ENCODE measurements at places on chromosomes 16 and 17.

GRCh38 chr16:2056077-2056476 lies 8.3 kb downstream of the TSC2 start:
- peak; percentile 56 for DNase-seq

GRCh38 chr17:50024808-50025207 lies 29.8 kb upstream of the DLX3 start:
- no peak for DNase-seq

DNA sequence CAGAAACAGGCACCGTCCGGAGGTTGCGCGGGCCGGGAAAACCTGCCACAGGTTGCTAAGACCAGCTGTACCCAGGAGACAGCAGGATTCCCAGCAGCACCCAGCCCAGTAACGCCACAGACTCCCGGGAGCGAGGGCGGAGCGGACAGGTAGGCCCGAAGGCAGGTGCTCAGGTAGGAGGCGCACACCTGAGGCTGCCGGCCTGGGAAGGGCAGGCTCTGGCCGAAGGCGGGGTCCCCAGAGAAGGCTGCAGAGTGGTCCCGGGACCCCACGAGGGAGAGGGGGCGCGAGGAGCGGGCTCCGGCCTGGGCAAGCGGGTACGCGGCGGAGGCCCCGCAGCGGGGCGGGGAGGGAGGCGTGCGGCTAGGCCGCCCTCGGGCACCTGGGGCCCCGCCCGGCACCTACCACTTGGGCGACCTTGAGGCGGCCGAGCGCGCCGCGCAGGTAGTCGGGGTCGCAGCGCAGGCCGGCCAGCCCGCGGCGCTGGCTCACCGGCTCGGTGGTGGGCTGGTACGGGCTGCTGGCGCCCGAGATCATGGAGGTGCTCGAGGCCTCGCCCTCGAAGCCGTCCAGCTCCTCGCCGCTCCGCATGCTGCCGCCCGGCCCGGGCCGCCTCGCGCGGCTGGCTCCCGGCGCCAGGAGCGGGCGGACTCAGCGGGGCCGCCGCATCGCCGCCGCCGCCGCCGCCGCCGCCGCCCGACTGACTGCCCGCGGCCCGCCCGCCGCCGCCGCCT lies 441 bp downstream of the CMTM4 start:
- peak; percentile 79 for DNase-seq

GRCh38 chr17:45225964-45226530 lies 4.4 kb downstream of the FMNL1 start:
- DNase-seq = no peak

- DNase-seq = no peak
Measured at GRCh38 chr17:49259663-49260010, 29.1 kb upstream of the PHOSPHO1 start.

DNA sequence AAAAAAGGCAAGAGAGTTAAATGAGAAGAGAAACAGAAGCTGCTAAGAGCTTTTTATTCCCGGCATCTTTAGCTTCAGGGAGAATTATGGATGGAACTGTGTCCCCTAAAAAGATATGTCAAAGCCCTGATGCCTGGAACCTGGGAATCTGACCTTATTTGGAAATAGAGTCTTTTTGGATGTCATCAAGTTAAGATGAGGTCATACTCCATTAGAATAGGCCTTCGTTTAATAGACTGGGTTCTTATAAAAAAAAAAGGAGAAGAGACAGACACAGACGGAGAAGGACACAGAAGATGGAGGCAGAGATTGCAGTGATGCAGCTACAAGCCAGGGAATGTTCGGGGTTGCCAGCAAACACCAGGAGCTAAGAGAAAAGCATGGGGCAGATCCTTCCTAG lies 24.6 kb downstream of the CACNG4 start:
- no peak for DNase-seq

- DNase-seq = no peak
Measured at GRCh38 chr16:27302126-27302525, 11.6 kb upstream of the IL4R start.

DNA sequence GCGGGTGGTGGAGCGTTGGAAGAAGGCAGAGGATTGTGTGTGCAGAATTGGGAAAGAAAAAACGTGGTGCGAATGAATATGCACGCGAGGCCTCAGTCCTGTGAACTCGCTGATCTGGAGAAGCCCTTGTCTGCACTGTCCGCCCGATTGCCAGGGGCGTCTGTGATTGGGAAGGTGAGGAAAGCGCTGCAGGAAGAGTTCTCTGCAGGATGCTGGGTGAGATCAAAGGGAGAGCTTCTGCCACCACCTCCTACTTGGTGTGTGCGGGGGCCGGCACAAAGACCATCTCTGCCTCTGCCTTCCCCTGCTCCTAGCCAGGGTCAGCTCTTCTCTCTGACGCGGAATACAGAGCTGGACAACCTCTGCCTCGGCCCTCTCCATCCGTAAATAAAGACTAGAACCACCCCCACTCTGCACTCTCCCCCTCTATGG lies 841 bp upstream of the RAB5C start:
- DNase-seq = no peak

DNA sequence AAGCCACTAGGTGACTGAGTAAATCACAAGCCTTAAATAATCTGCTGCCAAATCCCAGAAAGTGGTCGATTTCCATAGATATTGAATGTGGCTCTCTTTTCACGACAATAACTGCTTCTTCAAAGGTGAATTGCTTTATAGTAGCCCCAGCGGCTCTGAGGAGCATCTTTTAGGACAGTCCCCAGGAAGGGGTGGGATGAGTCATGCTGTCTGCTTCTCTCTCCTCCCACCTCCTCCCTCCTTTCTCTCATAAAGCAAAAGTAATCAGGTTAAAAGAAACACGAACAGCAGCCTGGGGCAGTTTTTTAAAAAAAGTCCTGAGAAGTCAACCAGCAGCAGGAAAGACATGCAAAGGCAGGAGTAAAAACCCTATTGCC lies 1.8 kb downstream of the KIAA0513 start:
- peak; percentile 23 for DNase-seq

- no peak for DNase-seq
Measured at GRCh38 chr17:9321890-9322289, 253.7 kb downstream of the STX8 start.

DNA sequence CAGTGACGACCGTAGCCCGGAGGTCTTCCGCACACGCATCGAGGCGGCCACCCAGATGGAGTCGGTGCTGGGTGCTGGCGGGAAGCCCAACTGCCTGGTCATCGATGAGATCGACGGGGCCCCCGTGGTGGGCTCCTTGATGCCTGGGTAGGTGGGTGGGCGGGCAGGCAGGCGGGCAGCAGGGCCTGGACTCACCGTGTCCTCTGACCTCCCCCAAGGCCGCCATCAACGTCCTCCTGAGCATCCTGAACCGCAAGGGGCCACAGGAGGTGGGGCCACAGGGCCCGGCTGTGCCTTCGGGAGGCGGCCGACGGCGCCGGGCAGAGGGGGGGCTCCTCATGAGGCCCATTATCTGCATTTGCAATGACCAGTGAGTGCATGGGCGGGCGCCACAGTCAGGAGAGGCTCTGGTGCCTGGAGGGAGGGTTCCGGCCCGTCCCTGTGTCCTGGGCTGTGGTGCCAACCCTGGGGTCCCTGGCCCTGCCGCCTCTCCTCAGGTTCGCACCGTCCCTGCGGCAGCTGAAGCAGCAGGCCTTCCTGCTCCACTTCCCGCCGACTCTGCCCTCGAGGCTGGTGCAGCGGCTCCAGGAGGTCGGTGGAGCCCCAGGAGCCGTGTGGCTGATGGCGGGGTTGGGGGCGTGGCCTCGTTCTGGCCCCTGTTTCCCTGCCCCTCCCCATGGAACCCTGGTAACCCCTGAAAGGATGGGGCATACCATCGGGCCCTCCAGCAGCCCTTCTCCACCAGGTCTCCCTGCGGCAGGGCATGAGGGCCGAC lies 4.0 kb downstream of the CHTF18 start:
- no peak for DNase-seq

DNA sequence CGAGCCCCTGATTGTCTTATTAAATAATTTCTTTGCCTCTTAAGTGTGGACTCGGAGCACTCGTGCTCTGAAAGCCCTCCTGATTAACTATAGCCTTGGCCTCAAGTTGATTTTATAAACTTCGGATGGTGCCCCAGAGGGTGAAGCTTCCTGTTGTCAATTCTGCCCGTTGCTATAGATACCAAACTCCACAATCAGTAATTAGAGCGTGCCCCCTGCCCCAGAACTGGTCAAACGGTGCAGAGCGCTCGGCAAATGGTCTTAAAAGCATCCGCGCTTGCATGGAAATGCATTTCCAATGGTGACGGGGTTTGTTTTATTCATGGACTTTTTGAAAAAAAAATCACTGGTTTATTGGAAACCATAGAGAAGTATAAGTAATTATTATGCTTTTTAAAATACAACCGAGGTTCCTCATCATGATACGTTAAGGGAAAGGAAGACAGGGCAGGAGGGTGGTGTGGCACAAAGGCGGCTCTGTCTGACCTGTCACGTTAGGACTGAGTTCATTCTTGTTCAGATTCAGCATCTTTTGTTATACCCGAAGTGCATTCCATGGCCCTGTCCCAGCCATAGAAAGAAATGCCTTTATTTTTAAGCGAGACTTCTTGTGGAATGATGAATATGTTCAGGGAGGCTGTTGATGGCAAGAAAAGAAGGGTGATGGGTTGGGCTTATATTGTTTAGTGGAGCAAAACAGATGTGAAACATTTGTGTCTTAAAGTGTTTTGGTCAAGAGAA lies 476.4 kb downstream of the MAF start:
- DNase-seq = no peak

Measured in HT-29 (cell line).